ENCODE measurements at places on chromosomes 11 and 22.

GRCh38 chr11:35822815-35823495 is 120.9 kb upstream of the LDLRAD3 start:
- no peak for DNase-seq

GRCh38 chr11:113106507-113106906 is 145.3 kb downstream of the NCAM1 start:
- DNase-seq = no peak

- no peak for DNase-seq
These were observed 21.7 kb downstream of the KIAA0930 start for GRCh38 chr22:45218976-45219375.

DNA sequence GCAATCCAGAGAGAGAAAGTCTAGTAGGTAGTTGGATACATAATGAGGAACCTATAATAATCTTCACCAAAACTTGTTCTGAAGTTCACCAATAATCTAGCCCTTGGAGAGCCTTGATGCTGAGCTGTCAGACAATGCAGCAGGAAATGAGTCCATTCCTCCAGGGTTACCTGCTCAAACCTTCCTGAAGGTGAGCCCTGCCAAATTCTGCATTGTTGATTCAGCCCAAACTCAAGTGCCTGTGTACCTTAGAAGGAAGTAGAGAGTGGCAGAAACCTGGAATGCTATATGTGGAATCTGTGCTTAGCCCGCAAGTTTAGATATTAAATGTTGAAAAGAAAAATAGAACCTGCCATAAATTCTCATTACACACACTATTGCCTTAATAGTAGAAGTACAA is 77.4 kb upstream of the SPON1 start:
- no peak for DNase-seq

GRCh38 chr11:37712251-37712650 is 1114.2 kb upstream of the RAG2 start:
- DNase-seq = peak; percentile 50

DNA sequence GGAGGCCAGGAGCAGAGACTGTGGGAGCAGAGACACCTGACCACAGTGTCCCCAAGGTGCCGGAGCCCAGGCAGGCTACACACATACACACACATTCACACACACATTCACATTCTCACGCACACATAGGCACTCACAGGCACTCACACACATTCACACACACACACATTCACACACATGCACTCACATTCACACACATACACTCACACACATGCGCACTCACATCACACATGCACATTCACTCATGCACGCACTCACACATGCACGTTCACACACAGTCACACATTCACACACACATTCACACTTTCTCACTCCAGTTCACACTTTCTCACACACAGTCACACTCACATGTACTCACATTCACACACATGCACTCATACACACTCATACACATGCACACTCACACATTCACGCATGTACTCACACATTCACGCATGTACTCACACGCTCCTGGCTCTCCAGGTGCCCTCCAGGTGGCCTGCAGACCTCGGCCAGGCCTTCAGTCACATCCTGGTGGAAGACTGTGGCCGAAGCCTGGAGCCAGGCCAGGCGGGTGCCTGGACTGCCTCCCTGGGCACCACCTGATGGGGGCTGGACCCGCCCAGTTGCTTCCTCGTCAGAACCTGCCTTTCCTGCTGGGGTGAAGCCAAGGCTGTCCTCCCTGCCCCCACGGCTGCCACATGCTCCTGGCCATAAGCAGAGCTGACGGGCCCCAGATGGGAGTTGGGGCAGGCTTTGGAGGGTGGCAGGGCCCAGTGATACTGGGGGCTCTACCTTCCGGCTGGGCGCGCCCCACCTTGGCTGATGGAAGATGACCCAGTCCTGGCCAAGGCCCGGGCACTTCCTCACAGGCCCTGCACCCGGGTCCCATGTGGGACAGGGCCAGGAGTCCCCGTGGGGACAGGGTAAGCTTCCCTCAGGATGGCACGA is 89.5 kb downstream of the WNT7B start:
- no peak for DNase-seq

DNA sequence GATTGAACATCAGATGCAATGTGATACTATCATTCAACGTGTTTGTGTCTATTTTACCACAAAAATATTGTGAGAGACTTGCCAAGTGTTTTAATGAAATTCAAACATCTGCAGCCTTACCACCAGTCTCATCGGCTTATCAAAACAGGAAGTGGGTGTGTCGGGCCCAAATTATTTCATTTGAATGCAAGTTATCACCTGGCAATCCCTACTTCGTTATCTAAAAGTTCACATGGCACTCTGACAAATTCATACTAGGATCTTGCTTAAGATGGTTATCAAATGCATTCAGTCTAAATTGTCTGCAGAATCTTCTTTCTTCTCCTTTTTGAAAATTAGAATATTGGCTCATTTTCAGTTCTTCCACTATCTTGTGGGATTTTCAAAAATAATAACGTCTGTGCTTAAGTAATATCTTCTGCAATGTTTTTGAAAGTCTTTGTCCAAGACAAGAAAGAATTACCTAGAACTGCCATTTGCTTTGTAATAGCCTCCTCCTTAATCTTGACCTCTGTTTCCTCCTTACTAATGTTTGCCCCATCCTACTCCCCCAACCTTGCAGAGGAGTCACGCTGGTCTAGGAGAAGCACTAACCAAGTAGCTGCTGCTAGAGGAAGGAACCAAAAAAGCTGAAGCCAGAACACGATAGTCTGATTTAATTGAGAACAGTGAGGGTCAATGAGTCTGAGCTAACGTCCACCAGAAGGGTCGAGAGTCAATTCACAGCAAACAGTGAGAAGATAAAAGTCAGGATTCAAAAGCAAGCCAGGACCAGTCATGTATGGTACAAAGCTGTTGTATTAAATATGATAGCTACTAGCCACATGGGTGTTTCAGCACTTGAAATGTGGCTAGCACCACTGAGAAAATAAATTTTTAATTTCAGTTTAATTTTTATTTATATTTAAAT is 10.2 kb upstream of the BIRC3 start:
- no peak for DNase-seq

DNA sequence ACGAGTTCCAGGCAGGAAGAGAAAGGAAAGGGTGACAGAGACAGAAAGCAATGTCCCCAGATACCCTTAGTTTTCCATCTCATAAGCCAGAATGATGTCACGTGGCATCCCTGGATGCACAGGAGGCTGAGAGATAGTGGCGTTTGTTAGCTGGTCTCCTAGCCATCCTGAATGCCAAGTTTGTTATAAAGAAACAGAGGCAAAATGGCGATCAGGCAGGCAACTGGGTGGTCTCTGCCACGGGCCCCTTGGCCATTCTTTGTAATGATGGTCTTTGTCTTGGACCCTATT is 5.3 kb downstream of the SMIM38 start:
- no peak for DNase-seq

DNA sequence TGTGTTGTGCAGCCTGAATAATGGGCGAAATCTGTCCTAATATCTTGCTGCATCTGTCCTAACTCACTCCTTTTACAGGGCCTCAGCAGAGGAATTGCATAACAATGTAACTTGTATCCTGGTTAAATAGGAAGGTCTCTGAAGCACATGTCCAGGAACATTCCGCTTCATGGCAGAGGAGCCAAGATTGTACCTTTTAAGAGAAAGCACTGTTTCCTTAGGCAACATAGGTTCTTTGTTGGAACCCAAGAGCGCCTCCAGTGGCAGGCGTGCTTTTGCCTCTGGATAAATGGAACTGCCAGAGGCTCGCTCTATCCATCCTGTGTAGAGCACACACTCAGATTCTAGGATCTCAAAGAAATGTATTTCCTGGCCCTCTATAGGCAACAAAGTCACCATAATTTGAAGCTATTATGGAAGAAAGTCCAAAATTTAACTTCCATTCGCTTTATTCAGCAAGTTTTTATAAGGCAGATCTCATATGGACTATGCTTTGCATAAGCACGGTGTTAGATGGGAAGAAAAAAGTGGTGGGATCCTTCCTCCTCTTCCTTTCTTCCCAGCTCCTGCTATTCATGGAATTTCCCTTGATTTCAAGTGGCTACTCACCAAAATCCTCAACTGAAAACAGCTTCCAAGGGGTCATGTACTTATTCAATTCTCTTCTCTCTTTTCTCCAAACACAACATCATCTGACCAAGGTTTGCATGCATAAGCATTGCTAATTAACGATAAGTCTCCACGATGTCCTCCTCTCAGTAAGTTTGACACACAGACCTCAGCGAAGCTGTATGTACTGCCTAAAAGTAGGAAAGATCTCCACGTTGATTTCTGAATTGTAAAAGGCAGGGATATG is at the start of gene BLID:
TSS of gene BLID (minus strand) at position 692 of the 856 bp plus-strand sequence. CDS start at position 399, 293 bp downstream.
- no peak for DNase-seq

DNA sequence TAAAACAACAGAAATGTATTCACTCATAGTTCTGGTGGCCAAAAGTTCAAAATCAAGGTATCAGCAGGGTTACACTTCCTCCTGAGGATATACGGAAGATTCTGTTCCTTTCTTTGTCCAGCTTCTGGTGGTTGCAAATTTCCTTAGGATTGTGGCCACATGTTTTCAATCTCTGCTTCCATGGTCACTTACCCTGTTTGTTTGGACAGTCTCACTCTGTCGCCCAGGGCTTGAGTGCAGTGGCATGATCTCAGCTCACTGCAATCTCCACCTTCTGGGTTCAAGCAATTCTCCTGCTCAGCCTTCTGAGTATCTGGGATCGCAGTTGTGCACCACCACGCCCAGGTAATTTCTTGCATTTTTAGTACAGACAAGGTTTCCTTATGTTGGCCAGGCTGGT is 534.3 kb downstream of the KCNA4 start:
- DNase-seq = no peak

- no peak for DNase-seq
These were observed 17.1 kb upstream of the TOLLIP start for GRCh38 chr11:1326435-1327063.

DNA sequence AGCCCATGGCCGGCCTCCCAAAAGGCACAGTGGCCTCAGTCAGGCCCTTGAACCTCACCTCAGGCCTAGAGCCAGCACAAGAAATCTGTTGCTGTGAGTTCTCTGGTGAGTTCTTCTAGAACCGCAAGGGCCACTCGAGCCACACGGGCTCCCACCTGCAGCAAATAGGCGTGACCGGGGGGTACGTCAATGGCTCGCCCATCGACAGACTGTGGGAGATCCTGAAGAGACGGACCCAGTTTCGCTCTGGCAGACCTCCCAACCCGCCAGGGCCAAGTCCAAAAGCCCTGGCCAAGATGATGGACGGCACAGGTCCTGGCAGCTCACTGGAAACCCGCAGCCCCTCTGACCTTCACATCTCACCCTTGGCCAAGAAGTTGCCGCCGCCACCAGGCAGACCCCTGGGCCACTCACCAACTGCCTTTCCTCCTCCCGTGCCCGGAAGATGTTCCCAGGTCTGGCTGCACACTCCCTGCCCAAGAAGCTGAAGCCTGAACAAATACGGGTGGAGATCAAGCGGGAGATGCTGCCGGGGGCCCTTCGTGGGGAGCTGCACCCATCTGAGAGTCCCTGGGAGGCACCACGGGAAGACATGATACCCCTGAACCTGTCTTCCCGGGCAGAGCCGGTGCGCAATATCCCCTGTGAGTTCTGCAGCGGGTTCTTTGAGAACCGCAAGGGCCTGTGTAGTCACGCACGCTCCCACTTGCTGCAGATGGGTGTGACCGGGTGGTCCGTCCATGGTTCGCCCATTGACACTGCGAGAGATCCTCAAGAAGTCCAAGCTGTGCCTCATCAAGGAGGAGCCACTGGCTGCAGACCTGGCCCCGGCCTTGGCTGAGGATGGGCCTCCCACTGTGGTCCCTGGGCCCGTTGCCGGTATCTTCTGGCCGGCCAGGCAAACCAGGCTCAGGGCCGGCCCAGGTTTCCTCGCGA is 544.2 kb upstream of the CCDC179 start:
- no peak for DNase-seq

DNA sequence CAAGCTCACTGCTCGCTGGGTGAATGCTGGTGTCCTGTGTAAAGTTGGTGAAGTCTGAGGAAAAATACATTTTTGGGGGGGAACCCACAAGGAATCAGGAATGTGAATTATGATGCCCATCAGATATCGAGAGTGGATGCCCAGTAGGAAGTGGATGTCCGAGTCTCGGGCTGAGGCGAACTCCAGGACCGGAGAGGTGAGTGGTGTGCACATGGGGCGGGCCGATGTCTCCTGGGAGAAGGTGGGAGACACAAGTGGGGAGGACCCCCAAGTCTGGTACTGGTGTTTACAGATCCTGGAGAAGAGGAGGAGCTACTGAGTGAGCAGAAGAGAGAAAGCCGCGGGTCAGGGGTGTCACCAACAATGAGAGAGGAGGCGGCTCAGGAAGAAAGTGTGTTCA is 19.2 kb upstream of the APOBEC3A start:
- no peak for DNase-seq

DNA sequence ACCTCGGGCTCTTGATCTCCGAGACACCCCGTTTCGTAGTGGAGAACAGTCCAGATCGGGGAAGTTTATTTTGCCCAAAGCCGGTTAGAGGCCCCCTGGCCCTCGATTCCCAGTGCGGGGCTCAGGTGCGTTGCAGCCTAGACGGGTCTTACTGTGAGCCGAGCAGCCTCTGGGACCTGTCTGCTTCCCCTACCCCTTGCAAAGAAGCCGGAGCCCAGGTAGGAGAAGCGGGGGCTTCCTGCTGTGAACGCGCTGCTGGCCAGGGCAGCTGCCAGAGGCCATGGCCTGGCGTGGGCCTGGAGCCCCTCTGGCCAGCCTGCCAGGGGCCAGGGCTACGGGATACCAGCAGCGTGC is 621 bp downstream of the TSPO start:
- DNase-seq = no peak

- no peak for DNase-seq
These were observed 483 bp upstream of the ACCSL start for GRCh38 chr11:44047298-44047697.

- DNase-seq = peak; percentile 83
These were observed 561 bp downstream of the PGM2L1 start for GRCh38 chr11:74397501-74398243.

DNA sequence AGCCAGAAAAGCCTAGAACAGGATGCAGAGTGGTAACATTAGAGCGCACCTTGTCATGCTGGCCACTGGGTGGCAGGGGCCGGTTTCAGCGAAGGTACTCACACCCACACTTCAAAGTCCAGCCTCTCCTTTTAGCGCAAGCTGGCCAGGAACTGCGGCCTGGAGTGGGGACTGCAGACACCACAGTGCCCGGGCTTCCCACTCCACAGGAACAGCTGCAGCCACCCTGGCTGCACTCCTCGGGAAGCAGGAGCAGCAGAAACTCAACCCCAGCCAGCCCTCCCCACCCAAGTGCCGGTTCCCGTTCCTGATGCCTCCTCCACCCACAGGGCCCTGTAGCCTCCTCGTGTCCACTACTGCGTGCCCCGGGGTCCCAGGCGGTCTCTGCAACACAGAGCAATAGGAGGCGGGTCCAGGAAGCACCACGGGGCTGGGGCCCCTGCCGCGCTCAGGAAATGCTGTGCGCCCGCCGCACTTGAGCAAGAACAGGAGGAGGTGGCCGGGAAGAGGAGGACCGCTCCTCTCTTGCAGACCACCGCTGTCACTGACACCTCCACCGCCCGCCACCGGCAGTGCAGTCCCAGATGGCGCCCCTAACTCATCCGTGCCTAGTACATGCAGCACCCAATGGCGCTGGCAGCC is 2.2 kb downstream of the RFPL2 start:
- DNase-seq = peak; percentile 73

All from retina (tissue), 1 donor.